ENCODE measurements at places on chromosomes 6 and 20.
A peak's percentile ranks its signal among the peaks of the same experiment; 100 is the strongest.

GRCh38 chr6:55758156-55758937, 117.0 kb downstream of the BMP5 start:
- DNase-seq = peak; percentile 61

- no peak for DNase-seq
Measured at GRCh38 chr20:21681922-21682318, 23.5 kb upstream of the PAX1 start.

DNA sequence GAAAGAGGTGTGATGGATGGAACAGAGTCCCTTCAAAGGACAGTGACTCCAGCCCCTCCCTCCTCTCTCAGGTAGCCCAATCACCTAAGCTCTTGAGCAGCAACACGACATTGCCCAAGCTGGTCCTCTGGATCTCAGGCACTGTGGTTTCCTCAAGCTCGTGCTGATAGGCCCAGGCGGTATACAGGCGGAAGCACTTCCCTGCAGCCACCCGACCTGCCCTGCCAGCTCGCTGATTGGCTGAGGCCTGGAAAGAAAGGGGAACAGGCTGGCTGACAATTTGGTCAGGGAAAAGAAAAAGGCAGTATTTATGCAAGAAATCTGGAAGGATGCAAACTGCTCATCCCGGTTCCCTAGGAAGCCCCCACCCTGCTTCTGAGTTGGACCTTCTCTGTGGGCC, 9.6 kb downstream of the C6orf136 start:
- DNase-seq = no peak

- no peak for DNase-seq
Measured at GRCh38 chr6:87068795-87069194, 26.1 kb downstream of the CGA start.

- DNase-seq = no peak
Measured at GRCh38 chr6:152147269-152147668, 339.8 kb downstream of the ESR1 start.

DNA sequence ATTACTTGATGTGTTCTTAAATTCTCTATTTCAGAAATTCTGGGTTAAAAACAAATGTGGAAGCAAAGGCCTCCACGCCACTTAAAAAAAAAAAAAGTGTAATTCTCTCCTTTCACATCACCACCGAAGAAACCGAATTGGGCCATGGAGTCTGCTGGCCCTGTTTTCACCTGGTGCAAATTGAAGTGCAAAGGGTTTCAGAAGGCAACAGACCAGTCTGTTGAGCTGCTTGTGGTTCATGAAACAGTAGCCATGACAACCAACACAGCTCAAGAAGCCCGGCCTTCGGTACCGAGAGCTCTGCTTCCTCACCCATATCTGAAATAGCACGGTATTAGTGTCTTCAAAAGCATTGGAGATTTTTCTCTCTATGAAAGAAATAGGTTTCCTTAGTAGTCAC, 63.1 kb downstream of the GMPR start:
- no peak for DNase-seq

GRCh38 chr20:18224968-18225568, 63.3 kb upstream of the ZNF133 start:
- peak; percentile 43 for DNase-seq

- peak; percentile 54 for DNase-seq
Measured at GRCh38 chr20:760751-761417, 7.4 kb downstream of the SLC52A3 start.

- no peak for DNase-seq
Measured at GRCh38 chr20:15619341-15619740, 953.9 kb downstream of the KIF16B start.

GRCh38 chr6:44571510-44571909, 184.0 kb downstream of the CDC5L start:
- DNase-seq = no peak

DNA sequence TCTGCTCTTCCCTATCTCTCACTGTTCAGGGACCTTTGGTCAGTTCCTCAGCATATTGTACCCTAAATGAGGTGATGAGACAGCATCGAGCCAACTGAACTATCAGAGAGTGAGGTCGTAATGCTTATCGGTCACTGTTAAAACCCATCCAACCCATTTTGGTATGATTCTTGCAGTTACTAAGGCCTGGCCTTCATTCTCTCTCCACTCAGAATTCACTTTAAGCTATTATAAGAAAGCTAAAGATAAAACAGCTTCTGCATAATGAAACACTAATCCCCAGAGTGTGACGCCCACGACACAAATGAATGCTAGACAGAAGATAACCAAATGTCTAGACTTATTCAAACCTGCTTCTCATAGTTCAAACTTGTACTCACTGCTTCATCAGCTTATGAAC, 175.8 kb downstream of the GMPR start:
- DNase-seq = no peak

DNA sequence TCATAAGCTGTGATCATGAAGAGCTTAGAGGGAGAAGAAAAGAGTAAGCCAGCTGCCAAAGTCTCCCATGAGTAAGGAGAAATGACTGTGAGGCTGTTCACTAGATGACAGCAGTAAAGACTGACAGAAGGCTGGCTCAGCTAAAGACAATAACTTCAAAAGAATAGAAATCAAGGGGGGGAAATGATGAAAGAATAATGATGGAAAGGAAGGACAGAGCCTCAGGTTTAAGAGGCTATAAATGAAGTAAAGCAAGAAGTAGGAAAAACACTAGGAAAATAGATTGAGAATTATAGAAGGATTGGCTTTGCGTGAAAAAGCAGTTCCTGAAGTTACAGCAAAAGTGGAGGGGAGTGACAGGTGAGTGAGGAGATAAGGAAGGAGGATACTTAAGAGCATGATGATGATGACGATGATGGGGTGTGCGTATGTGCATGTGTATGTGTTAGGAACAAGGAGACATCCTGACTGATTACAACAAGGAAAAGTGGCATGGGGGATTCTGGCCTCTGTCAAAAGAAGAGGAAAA, 48.2 kb downstream of the HBS1L start:
- DNase-seq = no peak

DNA sequence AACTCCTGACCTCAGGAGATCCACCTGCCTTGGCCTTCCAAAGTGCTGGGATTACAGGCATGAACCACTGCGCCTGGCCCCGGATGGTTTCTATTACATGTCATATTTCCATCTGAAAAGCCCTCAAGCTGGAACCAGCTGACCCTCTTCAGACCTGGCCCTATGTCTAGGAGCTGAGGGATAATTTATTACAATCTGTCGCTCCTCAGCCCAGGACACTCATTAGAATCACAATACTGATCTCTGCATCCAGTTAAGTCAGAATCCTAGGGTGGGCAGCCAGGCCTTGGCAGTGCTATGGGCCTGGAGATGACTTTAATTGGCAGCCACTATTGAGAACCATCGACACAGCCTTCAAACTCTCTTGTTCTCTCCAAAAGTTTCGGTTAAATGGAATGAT, 162.6 kb upstream of the SNX9 start:
- no peak for DNase-seq

All from NCI-H460 (cell line).